Posterior vena cava (tissue), 2 donors: ENCODE measurements at places on chromosomes 7 and 10. TPM values are rescaled to one million over a fixed set of nuclear protein-coding genes. Genes with fewer than 3 reads are reported as not detected.

- DNase-seq = no peak
These were observed 24.5 kb downstream of the NUDT13 start for GRCh38 chr10:73134727-73135126.

GRCh38 chr7:33418251-33418701 is 288.9 kb downstream of the BBS9 start:
- no peak for DNase-seq

DNA sequence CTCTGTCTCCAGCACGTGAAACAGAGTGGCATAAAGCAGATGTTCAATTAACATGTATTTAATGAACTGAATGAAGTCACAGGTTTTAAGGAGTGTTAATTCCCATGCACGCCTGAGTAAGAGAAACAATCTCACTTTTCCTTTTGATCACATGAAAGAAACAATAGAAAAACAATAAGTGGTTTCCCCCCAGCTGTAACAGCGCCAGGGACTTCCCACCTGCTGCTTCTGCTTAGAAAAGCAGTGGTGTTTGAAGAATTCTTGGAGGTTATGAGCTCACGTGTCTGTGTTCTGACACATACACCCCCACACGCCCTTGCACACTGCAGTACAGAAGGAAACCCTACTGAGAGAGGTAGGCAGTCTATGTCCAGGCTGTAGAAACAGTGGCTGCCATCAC is 51.3 kb upstream of the FRMD4A start:
- no peak for DNase-seq

DNA sequence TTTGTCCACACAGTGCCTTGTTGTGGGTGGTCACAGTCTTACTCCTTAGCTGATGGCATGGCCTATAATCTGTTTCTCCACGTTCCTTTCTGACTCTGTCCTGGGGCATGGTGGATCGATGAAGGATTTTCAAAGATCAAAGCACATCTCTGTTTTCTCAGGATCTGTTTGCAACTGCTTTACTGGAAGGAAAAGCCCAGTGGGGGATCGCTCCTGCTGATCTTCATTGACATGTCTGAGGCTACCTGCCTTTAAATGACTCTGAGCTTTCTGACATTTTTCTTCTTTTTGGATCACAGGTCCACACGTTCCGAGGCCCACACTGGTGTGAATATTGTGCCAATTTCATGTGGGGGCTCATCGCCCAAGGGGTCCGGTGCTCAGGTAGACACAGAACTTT is 68.0 kb upstream of the PRR15 start:
- DNase-seq = no peak

- no peak for DNase-seq
These were observed 146.6 kb upstream of the PDE1C start for GRCh38 chr7:32216759-32217158.

The MLXIPL gene
- 3.3 TPM for total RNA-seq

The MINDY4 gene
- 13.9 TPM for total RNA-seq
